Activated T-cell treated with anti-CD3 and anti-CD28 coated beads for 1 hour (primary cell): ENCODE measurements at places on chromosomes 4 and X.

DNA sequence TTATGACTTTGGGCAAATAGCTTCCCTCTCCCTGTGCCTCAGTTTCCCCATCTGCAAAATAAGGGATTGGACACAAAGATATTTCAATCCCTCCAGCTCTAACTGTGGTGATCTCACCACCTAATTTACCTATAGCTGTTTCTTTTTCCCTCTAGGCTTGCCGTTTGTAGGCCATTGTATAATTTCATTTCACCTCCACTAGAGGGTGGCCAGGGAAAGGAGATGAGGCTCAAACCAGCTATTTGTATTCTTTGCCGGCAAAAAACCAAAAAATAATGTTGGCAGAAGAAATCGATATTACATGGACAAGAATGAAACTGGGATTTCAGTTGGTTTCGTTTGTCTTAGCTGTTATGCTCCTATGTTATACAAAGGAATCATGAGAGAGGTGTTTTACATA, 36.1 kb upstream of the DOCK11 start:
- DNase-seq = no peak

DNA sequence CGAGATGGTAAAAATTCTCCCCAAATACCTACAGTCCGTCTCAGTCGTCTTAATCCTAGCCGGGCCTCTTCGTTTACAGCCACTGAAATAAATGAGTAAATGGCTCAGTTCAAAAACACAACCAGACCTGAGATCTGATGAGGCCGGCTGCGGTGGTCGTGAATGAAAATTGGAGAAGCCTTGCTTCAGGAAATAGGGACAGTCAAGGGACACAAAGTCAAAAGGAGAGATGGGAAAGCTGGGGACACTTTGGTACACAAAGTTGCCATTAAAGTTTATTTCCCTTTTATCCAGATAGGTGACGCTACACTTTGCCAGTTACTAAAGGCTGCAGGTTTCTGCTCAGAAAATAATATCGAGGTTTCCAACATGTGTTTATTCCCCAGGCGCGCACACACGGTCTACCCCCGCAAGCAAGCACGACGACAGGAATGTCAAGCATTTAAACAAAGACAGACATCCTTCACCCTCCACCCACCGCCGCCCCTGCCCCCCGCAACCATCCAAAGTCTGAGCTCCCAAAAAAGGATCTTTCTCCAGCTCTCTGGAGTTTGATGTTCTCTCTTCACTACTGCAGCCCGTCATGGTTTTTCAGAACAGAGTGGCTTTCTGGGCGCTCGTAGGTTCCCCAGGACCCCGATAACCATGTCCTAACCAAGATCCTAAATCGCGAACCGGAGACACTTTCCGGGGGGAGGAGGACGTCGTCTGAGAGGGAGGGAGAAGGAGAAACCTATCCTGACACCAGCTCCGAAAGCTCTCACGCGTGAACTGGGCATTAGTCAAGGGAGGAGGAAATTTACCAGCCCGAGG, 1.3 kb upstream of the PCDH7 start:
- no peak for DNase-seq

DNA sequence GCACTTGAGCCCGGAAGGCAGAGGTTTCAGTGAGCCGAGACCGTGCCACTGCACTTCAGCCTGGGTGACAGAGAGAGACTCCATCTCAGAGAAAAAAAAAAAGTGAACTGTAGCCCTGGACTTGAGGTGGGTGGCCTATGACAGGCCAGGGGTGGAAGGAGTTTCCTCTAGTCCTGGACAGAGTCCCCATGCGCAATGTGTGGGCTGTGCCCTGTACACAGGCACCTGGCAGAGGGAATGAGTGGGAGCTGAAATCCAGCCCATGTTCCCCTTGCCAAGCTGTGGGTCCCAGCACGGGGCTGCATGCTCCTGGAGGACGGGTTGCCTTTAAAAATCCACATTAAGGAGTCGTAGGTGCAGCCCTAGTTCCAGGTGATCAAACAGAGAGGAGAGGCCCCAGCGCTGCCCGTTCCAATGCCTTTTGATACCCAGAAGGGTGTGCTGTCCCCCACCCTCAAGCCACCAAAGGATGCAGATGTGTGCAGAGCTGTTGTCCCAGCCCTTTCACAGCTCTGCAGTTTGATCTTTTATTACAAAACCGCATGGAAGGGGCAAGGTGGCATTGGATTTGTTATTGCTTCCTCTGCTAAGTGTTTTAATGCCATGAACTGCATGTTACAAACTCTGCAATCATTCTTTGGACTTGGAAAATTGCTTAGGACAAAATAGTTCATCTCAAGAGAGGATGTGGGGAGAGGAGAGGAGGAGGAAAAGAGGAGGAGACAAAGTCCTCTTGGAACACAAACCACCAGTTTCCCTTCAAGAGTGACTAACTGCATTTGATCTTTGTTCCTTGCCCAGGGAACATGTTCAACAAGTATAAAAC, 38.0 kb upstream of the PDK3 start:
- DNase-seq = no peak

DNA sequence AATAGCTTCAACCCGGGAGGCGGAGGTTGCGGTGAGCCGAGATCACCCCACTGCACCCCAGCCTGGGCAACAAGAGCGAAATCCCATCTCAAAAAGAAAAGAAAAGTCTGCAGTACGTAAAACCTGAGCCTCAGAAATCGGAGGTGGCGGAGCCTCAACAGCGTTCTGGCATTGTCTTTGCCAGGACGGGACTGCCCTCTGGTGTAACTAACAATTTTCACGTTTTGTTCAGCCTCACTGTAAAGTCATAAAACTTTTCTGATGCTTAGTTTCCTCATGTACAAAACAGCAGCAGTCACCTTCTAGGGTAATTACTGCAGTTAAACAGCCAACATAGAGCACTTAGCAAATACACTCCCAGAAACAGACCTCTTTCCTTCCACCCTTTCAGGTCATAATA, 121.7 kb downstream of the RBM47 start:
- no peak for DNase-seq

- DNase-seq = no peak
Observed at GRCh38 chr4:112144546-112145325, 518 bp upstream of the FAM241A start.

GRCh38 chrX:115968436-115969252, 201.9 kb upstream of the AGTR2 start:
- DNase-seq = no peak
